ENCODE measurements at places on chromosomes 6 and 20. TPM values are rescaled to one million over a fixed set of nuclear protein-coding genes. Genes with fewer than 3 reads are reported as not detected.
A peak's percentile ranks its signal among the peaks of the same experiment; 100 is the strongest.

Gene PTP4A1
- 55.6 TPM for total RNA-seq

Gene CYP21A2
- total RNA-seq: 0.61 TPM

GRCh38 chr6:63635215-63635587 is 401 bp upstream of the PHF3 start:
- peak overlapping the region; percentile 94 for H3K27ac ChIP-seq
- peaks cover 38% of the 10 kb centered on the region for H3K4me1 ChIP-seq
- H3K27me3 ChIP-seq: no peaks in the 10 kb centered on the region

GRCh38 chr6:142482974-142483373 is 181.2 kb downstream of the ADGRG6 start:
- no peaks in the 10 kb centered on the region for H3K4me1 ChIP-seq
- no peak overlapping the region for H3K27ac ChIP-seq
- no peaks in the 10 kb centered on the region for H3K27me3 ChIP-seq
- no peaks in the 10 kb centered on the region for H3K36me3 ChIP-seq

GRCh38 chr6:144896289-144896688 is 611.2 kb downstream of the UTRN start:
- H3K27me3 ChIP-seq: no peaks in the 10 kb centered on the region
- DNase-seq: no peak
- no peaks in the 10 kb centered on the region for H3K4me1 ChIP-seq
- H3K4me3 ChIP-seq: no peak overlapping the region
- no peaks in the 10 kb centered on the region for H3K36me3 ChIP-seq
